ENCODE measurements at places on chromosomes 4 and X.

DNA sequence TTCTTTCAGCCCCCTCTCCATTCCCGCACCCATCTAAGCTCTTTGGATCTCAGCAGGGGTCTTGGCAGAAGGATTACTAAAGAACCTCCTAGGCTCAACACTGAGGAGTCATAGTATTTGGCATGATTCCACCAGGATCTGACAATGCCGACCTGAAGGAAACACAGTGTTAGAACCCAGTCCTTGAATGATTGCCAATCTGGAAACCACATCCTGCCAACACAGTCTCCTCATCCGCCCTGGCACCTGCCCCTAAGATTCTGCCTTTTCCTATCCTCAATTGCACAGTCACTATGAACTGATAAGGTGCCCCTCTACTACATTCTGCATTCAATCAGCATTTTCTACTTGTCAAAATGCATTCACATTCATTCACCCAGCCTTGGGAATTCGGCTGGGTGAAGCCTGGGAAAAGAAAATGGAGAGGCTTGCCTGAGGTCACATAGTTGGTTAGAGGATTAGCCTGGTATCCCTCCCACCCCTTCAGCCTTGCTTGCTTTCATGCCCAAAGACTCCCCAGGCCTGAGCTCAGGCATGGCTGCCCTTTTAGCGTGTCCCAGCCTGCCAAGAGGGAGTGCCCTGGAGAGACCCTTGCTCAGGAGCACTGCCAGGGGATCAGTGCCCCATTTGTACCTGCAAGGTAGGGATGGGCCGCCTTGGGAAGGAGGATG, 2.2 kb upstream of the CLDN2 start:
- DNase-seq, result peak; percentile 13

DNA sequence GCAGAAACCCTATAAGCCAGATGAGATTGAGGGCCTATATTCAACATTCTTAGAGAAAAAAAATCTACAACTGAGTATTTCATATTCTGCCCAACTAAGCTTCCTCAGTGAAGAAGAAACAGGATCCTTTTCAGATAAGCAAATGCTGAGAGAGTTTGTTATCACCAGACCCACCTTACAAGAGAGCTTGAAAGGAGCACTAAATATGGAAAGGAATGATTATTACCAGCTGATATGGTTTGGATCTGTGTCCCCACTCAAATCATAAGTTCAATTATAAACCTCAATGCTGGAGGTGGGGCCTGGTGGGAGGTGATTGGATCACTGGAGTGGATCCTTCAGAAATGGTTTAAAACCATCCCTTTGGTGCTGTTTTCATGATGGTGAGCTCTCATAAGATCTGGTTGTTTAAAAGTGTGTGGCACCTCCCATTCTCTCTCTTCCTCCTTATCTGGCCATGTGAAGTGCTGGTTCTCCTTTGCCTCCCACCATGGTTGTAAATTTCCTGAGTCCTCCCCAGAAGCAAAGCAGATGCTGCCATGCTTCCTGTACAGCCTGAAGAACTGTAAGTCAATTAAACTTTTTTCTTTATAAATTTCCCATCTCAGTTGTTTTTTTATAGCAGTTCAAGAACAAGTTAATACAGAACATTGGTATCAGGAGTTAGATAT, 144.2 kb downstream of the MSN start:
- DNase-seq, result no peak

DNA sequence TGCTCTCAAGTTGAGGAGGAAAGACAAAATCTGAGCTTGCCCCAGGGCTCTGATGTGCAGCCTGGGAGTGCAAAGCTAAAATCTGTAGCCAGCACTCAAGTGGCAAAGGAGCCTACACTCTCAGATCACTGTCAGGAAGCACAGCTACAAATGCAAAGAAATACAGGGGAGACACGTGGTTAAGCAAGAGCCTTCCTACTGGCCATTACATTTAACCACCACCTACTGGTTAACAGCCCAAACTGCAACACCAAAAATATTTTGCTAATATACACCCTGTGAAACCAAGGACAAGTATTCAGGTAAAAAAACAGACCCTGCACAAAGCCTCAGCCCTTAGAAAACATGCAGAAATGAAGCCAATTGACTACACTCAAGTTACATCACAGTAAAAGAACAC, 170.4 kb upstream of the FGF16 start:
- DNase-seq, result no peak

- DNase-seq, result no peak
Measured at GRCh38 chr4:3704669-3705068, 61.5 kb upstream of the ADRA2C start.

GRCh38 chr4:82515705-82516104, 46.1 kb downstream of the TMEM150C start:
- no peak for DNase-seq

DNA sequence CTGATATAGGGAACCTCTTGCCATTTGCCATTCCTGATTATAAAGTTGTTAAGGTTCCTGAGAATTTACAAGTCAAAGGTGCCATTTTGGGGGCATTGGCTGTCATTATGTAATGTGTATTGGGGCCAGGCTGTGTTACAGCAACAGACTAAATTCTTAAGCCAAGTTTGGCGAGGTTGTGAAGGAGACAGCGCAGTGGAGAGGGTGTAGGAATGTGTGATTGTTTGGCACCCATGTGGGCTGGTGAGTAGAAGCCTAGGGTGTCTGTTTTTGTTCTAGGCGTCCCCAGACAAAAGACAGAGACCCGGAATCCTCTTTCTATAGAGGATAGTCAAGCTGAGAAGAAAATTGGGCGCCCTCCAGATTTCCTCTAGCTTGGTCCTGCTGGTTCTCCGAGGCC, 2535.3 kb downstream of the PCDH7 start:
- no peak for DNase-seq

GRCh38 chrX:132272826-132273225, 53.6 kb upstream of the RAP2C start:
- DNase-seq, result no peak

GRCh38 chrX:68433981-68434299, 645 bp upstream of the OPHN1 start:
- DNase-seq, result no peak

- DNase-seq, result peak; percentile 46
Measured at GRCh38 chr4:30789219-30789671, 69.1 kb downstream of the PCDH7 start.

DNA sequence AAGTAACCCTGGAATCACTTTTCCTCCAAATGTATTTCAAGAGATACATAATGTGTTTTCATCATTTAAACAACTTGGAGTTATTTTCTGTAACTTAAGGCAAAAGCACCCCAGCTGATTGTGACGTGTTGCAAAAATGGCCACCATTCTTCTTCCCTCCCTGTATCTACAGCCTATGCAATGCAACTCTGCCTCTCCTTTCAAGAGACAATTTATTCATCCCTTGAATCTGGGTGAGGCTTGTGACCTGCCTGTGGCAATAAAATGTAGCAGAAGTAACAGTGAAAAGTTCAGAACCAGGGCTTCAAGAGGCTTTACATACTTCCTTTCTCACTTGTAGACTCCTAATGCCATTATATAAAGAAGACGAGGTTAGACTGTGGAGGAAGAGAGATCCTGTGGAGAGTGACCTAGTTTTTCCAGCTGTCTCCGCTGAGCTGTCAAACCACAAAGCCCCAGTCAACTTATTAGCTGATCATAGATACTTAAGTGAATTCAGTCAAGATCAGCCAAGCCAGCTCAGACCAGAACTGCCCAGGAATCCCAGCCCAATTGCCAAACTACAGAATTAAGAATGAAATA, 81.0 kb upstream of the KLF3 start:
- DNase-seq, result no peak

GRCh38 chr4:52645300-52645699, 13.8 kb downstream of the USP46 start:
- DNase-seq, result no peak

DNA sequence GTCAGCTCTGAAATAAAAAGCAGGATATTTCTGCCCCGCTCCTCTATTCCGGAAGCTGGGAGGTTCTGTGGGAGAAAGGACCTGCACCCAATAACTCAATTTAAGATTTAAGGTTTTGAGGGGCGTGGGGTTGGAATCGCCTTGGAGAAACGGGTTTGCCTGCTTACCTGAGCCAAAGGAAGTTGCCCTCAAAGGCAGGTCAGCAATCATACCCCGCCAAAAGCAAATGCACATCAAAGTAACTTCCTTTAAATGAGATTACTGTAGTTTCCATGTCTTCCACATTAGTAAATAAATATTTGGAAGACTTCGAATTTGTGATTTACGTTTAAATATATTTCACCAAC, 978 bp upstream of the HS3ST1 start:
- DNase-seq, result no peak

- DNase-seq, result no peak
Measured at GRCh38 chr4:138010639-138011038, 231.5 kb downstream of the SLC7A11 start.

DNA sequence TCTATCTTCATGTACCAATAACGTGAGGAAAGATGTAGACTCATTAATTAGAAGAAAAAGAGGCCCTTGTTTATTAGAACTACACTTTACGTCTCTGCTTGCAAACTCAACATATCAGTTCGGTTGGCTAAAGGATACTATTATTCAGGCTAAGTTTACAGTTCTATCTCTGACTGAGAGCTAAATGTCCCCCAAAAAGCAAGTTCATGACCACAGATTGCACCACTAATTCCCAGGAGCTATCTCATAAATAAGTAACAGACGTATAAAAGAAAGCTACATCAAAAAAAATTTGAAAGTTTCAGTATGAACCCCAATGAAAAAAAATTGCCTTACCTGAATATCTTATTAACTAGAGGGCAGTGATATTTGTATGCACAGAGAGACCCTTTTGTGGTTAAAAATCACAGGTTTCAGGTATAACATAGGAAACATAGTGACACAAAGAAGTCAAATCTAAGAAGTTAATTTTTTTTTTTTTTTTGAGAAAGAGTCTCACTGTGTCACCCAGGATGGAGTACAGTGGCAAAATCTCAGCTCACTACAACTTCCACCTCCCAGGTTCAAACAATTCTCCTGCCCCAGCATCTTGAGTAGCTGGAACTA, 128.9 kb downstream of the MAB21L2 start:
- no peak for DNase-seq

DNA sequence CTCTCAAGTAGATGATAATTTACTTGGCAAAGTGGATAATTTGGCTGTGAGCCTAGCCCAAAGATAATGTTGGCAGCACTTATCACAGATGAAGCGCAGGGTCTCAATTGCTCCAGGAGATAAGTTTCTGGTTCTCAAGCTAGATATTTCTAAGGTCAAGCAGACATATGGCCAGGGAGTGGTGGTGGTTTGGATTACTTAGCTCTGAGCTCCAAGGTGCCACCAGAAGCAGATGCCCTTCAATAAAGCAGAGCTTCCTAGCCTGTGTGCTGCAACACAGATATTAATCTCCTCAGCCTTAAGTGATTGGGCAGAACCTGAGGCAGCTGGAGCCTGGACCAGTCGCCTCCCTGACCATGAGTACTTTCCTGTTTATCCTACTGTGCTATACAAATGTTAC, 79.2 kb upstream of the NALF2 start:
- no peak for DNase-seq

DNA sequence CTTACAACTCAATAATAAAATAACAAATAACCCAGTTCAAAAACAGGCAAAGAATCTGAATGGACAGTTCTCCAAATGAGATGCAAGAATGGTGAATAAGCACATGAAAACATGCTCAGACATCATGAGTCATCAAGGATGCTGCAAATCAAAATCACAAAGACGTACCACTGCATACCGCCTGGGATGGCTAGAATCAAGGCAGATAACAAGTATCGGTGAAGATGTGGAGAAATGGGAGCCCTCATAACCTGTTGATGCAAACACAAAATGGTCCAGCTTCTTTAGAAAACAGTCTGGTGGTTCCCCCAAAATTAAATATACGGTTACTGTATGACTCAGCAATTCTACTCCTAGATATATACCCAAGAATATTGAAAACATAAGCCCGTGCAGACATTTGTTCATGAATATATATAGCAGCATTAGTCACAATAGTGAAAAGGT, 32.5 kb downstream of the AKAP4 start:
- no peak for DNase-seq

GRCh38 chr4:135838889-135839288, 1637.3 kb upstream of the PABPC4L start:
- DNase-seq, result no peak

- no peak for DNase-seq
Measured at GRCh38 chr4:114754616-114755015, 156.0 kb downstream of the UGT8 start.

DNA sequence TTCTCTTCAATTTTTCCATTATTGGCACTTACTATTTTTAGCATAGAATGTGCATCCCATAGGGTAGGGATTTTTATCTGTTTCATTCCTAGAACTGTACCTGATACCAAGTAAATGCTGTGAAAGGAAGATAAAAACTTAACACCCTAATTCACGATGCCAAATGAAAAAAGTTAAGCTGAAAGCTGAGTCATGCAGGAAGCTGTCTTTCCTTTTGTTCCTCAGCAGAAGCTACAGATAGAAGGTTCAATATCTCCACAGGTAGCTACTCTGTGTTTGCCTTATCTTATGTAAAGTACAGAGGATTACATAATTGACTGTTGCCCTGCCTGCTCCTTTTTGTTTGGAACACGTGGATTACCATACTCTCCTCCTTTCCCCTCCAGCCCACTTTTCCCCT, 77.0 kb downstream of the LRP2BP start:
- DNase-seq, result no peak

- DNase-seq, result no peak
Measured at GRCh38 chr4:5969777-5970176, 48.5 kb downstream of the C4orf50 start.

GRCh38 chr4:39029752-39030694, 2.2 kb downstream of the TMEM156 start:
- no peak for DNase-seq

DNA sequence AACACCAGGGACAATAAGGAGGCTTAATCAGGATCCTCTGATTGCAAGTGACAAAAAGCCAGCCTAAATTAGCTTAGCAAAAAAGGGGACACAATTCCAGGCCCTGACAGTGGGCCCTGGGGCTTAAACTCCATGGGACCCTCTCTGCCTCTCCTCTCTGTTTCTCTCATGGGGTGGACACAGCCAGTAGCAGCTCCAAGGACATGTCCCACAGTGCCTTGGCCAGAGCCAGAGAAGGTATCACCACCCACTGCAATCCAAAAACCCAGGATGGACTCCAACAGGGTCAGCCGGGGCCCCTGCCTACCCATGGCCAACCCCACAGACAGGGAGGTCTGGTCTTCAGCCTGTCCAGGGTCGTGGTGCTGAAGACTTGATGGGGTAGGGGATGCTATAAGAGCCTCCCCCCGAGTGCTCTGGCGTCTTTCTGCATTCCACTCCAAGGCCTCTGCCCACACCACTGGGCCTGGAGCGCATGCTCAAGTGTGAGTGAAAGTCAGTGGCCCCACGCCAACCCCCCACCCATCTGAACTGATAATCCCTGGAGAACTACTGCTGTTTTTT, 19.7 kb upstream of the PPP2R2C start:
- DNase-seq, result no peak

DNA sequence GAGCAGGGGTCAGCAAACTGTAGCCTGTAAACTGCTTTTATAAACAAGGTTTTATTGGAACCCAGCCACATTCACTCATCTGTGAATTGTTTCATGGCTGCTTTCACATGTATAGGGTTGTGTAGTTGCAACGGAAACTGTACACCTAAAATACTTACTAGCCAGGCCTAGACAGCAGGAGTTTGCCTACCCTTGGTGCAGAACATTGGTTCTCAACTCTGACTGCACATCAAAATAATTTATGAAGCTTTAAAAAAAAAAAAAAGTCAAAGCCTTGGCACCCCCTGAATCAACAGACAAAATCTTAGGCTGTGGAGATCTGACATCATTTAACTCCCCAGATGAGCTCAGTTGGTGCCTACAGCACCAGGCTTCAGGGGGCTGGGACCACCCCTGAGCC, 27.8 kb downstream of the ADGRA3 start:
- DNase-seq, result no peak
